Cardiac fibroblast (primary cell): ENCODE measurements at places on chromosomes 2 and 18.
A peak's percentile ranks its signal among the peaks of the same experiment; 100 is the strongest.

- no peak for DNase-seq
Observed at GRCh38 chr2:50221106-50221505, 810.8 kb downstream of the NRXN1 start.

GRCh38 chr2:6626401-6627012 is 239.2 kb downstream of the CMPK2 start:
- DNase-seq: no peak

GRCh38 chr2:219461047-219461514 is 26.4 kb downstream of the SPEG start:
- DNase-seq: peak; percentile 51

DNA sequence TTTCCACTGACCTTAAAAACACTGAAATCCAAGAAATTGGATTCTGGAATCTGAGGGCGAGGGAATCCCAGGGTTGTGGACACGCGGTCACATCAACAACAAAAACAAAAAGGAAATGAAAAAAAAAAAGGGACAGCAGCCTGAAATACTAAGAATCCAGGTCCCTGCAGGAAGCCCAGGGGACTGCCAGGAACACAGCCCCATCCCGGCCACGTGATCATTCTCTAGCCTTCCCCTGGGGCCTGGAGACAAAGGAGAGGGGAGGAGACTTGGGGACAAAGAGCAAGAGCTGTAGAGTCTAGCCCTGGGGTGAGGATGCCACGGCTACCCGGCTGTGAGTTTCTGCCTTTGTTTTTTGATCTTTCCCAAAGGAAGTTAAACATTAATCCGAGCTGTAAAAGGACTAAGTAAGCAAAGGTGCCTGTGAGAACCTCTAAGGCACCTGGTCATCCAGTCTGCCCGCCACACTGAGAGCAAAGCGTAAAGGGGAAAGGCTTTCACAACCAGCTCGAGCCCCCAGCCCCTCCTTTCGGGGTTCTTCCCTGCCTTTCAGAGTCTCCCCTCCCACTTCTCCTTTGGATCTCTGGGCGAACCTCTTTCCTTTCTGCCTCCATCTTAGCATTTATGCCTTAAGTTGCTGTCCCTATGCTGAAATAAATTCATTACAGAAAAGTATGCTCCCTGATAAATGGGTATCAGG is 57.9 kb upstream of the MSH2 start:
- peak; percentile 52 for DNase-seq
